ENCODE measurements at places on chromosomes 1 and 21.

DNA sequence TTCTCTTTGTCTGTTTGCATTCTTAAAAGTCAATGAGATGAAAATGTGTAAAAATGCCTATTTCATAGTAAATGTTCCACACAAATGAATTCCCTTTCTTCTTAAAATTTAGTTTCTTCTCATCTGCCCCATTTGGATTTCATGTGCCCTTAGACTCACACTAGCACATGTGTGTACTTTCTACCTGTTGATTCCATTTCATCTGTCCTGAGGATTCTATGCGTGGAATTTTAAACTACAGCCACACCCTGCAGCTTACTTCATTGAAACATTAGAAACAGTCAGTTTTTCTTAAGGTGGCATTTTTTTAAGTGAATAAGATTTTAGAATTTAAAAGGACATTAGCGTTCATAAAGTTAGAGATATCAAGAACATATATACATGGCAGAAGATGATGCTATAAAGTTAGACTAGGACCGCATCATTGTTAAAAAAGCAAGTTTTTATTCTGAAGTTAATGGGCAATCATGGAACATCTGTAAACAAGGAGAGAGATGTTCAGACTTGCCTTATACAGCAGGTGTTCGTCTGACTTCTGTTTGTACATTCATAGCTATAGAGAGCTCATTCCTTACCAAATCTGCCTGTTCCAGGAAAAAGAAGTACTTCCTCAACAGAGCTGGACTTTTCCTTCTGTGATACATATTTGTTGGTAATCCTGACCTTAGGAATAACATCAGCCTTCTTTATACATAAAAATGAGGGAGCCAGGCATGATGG lies 3.9 kb upstream of the TUT4 start:
- DNase-seq: no peak

- no peak for DNase-seq
These were observed 24.2 kb downstream of the CEP170 start for GRCh38 chr1:243230914-243231313.

DNA sequence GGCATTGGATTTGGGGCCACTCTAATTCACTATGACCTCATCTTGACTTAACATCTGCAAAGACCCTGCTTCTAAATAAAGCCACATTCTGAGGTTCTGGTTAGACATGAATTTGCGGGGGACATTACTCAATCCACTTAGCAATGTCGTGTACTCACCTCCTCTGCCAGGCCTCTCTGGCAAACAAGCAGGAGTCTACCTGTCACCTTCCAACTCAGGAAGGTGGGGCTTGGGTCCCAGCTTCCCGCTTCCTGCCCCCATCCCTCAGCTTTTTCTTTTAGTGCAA lies 177.8 kb downstream of the PSMG1 start:
- DNase-seq: no peak

- no peak for DNase-seq
These were observed 77.6 kb upstream of the DNAH14 start for GRCh38 chr1:224851848-224852261.

DNA sequence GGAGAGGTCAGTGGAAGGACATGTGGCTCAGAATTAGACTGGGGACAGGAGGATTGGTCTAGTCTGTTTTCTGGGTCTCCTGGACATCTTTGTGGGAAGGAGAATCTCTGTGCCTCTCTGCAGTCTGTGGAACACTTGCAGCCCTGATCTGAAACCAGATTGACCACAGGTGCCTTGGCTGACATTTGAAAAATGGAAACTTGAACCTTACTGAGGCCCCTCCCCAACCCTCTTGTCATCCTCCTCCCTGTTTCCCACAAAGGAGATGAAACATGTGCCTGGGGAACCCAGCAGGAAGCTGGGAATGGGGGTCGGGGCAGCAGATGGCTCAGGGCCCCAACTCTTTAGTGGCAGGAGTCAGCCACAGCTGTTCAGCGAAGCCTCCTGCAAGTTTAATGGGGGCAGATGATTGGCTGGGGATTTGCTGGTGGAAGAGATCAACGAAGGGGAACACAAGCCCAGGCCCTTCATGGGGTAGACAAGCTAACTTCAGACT lies 18.1 kb downstream of the VASH2 start:
- no peak for DNase-seq

DNA sequence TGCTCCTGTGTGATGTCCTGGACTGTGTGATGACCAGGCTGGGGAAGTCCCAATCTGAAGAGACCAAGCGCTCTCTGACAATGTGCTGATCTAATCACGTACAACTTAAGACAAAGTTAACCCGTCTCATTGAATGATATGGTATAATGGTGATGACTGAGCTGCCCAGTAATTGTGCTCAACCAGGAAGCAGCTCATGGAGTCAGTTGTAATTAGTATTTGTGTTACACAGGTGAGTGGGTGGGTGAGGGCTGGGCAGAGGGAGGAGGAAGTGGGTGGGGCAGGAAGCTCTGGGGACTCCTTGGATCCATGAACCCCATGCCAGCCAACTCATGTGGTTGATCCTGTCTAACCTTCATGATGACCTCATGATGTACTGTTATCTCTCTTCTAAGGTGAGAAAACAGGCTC lies 8.7 kb upstream of the ECE1 start:
- DNase-seq: no peak

- DNase-seq: no peak
These were observed 995 bp upstream of the ZBTB48 start for GRCh38 chr1:6578624-6579373.

- DNase-seq: no peak
These were observed 702.8 kb downstream of the PTPRU start for GRCh38 chr1:29939079-29939478.

GRCh38 chr1:66438501-66438900 lies 95.5 kb upstream of the SGIP1 start:
- DNase-seq: no peak

Data from T-cell (primary cell).